Caco-2 (cell line): ENCODE measurements at places on chromosomes 13 and 19.

- no peak for DNase-seq
Observed at GRCh38 chr13:80123945-80124344, 217.0 kb downstream of the SPRY2 start.

- no peak for DNase-seq
Observed at GRCh38 chr19:16118489-16119033, 6.9 kb downstream of the RAB8A start.

GRCh38 chr19:54694648-54695047 is 29.6 kb upstream of the KIR3DL3 start:
- no peak for DNase-seq

DNA sequence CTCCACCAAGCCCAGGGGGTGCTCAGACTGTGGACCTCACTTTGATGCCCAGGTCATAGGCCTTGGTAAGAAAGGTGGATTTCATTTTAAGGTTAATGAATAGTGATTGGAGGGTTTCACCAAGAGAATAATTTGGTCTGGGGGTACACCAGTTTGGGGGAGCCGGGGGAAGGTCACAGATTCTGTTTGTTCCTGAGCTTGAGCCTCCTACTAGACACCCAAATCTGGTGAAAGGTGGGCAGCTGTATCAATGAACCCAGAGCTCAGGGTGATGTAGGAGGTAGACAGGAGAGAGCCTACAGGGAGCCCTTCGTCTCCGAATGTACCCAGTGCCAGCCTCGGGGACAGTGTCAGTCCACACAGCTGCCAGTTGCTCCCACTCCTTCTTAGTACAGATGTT is 63.7 kb upstream of the ATP12A start:
- no peak for DNase-seq
